ENCODE measurements at places on chromosomes 12 and 14.

GRCh38 chr14:78254911-78255461 lies 84.8 kb downstream of the NRXN3 start:
- no peak for DNase-seq

DNA sequence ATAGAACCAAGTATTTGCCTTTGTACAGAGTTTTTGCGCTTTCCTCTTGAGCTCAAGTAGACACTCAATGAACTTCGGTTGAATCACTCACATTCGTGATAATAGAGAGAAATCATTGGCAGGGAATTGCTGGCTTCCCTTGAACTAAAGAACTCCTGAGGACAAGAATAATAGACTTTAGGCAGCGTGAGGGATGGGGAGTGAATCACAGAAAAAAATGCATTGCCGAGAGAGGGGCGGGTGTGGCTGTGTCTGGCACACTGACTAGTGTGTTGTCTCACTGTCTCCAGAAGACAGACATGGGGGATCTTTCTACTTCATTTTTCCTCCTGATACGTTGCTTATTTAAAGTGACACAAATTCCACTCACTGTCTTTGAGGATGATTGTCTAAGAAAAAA lies 805.2 kb downstream of the BCL11B start:
- DNase-seq, result no peak

DNA sequence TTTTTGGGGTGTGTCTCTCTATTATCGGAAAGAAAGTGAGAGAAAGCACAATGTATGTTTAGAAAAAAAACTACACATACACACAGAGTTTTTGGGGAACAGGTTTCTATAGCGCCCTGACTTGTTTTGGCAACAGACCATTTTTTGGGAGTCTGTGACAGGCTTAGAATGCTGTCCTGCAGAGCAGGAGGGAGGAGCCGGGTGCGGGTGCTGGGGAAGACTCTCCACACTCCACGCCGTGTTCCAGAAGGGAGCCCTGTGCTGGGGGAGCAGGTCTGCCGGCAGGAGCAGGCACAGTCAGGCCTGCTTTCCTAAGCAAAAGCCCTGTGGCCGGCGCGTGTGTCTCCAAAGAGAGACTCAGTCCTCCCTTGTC lies 26.5 kb downstream of the CD9 start:
- no peak for DNase-seq

DNA sequence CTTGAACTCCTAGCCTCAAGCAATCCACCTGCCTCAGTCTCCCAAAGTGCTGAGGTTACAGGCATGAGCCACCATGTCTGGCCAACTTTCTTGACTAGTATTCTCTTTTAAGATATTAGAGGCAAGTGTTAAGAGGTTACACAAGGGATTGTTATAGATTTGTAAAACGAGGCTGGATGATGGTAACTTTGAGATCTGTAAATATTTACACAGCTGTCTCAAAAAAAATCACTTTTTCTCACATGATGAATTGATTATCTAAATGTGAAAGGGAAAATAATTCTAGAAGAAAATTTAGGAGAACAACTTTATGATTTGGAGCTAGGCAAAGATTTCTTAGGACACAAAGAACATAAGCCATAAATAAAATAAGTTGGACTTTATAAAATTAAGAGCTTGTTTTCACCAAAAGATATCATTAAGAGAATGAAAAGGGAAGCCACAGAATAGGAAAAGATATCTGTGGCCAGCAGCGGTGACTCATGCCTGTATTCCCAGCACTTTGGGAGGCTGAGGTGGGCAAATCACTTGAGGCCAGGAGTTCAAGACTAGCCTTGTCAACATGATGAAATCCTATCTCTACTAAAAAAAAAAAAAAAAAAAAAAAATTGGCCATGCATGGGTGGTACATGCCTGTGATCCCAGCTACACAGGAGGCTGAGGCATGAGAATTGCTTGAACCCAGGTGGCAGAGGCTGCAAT lies 77.4 kb downstream of the BBS10 start:
- no peak for DNase-seq

GRCh38 chr12:88957358-88957757 lies 377.1 kb upstream of the KITLG start:
- no peak for DNase-seq

GRCh38 chr12:530821-531220 lies 71.1 kb downstream of the B4GALNT3 start:
- no peak for DNase-seq

DNA sequence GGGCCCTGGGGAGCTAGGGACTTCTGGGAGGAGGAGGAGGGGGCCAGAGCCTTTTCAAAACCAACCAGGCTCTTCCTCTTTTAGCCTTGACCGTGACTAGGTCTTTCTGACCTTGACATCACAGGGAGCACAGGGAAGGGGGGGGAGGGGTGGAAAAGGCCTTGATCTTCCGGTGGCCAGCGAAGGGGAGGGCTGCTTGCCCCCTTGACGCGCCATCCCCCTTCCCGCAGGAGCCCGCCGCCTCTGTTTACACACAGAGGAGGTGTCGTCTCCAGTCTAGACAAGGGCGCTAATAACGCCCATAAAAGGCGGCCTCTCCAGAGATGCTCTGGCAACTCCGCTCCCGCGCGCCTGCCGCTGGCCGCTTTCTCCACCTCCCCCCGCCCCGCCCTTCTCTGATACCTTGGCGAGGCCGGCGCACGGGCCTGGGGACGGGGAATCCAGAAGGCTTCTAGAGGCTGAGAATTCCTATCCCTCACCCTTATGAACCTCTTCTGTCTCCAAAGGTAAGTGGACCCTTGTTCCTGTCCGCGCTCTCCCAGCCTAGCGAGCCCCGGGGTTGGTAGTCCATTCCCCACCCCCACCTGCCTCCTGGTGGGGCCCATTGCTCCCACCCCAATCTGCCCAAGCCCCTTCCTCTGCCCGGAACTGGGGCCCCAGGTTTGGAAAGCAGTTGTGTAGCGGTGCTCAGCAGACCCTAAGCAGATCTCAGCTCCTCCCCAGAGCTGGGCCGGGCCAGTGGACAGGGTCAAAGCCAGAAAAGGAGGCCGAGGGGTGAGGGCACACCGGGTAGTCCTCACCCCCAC lies 4.9 kb upstream of the HOXC12 start:
- no peak for DNase-seq

DNA sequence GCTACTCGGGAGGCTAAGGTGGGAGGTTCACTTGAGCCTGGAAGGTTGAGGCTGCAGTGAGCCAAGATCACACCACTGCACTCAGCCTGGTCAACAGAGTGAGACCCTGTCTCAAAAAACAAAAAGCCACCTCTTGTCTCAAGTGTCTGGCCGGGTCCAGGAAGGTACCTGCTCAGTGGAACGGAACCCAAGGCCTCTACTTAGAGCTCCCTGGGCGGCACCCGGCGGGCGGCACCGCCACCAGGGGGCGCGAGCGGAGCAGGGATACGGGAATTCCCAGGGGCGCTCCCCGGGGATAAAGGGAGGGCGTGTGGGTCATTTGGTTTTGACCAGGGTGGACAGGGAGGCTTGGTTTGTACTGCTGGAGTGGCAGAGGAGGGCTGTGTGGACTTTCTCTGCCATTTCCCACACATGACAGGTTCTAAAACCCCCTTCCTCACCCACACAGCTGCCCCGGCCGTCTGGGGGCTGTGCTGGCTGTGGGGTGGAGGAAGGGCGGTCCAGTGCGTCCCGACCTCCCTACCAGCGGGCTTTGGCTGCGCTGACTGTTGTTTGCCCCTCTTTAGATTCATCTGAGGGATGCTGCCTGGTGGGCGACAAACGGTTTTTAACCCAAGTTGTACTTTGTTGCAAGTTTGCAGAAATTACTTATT lies 91.4 kb downstream of the SETD3 start:
- no peak for DNase-seq

GRCh38 chr14:98798099-98798498 lies 473.9 kb downstream of the BCL11B start:
- no peak for DNase-seq

DNA sequence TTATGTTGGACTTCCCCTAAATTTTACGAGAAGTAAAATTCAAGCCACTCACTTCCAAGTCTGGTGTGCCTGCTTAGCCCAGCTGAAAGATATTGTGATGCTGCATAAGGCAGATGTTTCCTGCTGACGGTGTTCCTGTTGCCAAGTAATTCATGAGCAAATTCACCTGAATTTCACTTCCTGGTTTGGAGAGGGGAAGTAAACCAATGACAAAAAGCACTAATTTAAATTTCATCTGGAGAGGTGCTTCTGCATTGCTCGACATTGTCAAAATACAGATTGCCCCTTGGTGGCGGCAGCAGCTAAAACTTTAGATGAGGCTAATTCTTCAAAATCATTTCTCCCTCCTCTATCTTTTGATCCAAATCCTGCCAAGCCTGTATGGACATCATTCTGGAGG lies 281.1 kb downstream of the AACS start:
- DNase-seq, result no peak

DNA sequence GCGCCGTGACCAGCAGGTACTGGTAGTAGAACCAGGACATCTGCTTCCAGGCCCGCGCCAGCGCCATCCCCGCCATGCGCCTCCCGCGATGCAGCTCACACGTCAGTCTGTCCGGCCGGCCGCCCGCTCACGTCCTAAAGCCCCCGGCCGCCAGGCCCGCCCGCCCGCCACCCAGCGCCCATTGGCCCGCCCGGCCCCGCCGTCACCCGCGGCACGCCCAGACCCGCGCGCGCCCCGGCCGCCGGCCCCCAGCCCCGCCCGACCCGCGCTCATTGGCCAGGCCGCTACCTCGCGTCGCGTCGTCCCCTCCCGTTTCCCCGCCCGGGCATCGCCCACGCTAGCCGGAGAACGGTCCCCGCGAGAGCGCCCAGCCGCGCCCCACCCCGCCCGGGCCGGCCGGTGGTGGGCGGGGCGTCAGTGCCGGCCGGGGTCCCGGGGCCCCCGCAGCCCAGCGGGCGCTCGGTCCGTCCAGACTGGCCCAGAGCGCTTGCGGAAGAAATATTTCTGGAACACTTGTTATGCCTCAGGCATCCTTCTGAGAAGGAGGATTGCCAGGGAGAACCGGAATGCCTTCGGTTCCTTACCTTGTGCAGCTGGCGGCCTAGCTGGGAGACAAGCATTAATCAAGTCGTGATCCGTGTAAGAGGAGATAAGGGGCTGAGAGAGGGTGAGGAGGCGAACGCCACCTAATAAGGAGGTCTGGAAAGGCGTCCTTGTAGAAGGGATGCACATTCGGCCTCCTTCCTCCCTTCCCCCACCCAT lies at the start of gene SPTSSA:
Gene SPTSSA (minus strand): TSS at position 109 of the 762 bp plus-strand sequence. CDS start 33 bp downstream, at position 76.
- peak; percentile 75 for DNase-seq

DNA sequence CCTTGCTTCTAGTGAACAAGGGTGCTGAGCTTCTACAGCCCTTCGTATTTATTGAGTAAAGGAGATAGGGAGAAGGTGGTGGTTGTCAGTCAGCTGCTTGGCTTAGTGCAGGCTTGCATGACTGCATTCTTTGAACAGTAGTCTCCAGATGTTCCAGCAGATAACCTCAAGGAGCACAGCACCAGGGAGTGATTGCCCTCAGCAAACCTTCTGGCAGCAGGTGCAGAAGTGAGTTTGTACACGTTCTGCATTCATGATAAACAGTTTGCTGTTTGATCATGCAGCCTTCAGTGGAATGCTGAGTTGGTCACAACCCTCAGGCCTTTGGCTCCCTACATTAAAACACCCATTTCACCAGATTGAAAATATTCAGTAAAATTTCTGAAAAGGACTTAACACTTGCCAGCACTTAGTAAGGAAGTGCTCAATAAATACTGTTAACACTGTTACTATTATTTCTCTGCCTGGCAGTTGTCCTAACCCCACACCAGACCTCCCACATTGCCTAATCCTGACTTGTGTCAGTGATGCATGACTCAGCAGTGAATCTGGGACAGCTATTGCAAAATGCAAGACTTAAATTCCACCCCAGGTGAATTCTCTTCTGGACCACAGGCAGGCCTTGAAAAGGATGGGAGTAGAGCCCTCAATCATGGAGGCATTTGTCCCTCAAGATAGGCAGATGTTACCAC lies 18.9 kb upstream of the CARMIL3 start:
- DNase-seq, result no peak

- DNase-seq, result no peak
Observed at GRCh38 chr14:38944691-38945090, 158.3 kb downstream of the SEC23A start.

Measured in naive thymus-derived CD8-positive, alpha-beta T cell (primary cell).